ENCODE measurements at places on chromosomes 12 and 14.

GRCh38 chr12:54376596-54376995 lies 7.9 kb downstream of the ZNF385A start:
- no peak for DNase-seq

DNA sequence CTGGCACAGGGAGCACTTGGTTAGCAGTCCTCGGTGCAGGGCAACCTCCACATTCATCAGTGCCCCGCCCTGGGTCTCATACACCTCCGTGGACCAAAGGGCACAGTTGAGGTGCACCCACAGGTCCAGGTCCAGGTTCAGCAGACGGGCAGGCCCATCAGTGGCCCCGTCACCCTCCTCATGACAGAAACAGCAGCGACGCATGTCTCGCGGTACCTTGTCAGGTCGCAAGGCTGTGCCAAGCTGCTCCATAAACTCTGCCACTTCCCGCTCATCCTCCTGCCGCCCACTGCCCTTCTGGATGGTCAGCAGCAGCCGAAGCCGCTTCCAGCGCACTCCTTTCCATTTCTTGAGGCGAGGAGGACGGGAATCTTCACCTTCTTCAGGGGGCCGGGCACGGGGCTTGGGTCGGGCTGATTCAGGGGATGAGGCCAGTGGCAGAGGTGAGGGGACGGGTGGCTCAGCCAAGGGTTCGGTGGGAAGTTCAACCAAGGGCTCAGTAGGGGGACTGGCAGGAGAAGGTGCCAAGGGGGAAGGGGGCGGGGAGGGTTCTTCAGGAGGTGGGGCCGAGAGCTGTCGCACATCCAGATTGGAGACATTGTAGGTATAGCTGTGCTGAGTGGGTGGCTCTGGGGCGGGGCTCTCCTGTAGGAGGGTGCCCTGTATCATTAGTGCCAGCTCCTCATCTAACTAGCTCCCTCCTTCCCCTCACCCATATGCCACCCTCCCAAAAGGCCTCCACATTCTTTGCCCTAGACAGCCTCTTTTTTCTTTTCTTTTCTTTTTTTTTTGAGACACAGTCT lies 8.3 kb upstream of the PRKAG1 start:
- DNase-seq: no peak

GRCh38 chr14:42804141-42804540 lies 1197.5 kb downstream of the LRFN5 start:
- no peak for DNase-seq

- DNase-seq: no peak
Observed at GRCh38 chr12:86349196-86349595, 93.0 kb upstream of the MGAT4C start.

DNA sequence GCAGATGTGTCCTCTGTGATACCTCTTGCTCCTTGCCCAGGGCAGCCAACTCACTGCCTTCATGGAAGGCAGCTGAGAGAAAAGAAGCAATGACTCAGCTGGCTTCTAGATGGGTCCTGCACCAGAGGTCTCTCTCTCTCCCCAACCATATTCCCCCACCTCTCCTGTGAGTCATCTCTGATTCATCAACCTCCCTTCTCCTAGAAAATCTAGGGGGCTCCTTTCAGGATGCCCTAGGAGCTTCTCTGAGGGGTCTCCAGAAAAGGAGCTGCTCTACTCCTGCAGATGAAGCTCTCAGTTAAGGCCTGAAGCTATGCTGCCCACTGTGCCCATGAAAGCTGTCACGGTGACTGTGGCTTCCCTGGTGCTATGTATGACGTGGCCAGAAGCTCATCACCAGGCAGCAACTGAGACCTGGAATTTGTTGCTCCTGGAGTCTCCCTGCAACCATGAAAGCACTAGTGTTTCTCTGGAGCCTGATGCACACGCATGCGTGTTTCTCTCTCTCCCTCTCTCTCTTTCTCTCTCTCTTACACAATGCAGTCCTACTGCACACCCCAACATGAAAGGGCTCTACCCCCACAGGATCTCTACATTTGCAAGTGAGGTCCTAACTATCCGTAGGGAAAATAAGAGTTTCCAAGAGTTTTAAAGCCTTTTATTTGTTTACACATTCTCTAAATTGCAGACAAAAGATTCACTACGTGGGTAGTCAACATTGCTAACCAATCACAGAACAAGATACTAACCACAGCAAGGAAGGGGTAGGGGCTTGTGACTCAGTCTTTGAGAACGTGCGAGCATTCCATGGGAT lies 285.3 kb downstream of the DPF3 start:
- DNase-seq: no peak

- no peak for DNase-seq
Observed at GRCh38 chr12:65152012-65152411, 17.4 kb upstream of the LEMD3 start.

DNA sequence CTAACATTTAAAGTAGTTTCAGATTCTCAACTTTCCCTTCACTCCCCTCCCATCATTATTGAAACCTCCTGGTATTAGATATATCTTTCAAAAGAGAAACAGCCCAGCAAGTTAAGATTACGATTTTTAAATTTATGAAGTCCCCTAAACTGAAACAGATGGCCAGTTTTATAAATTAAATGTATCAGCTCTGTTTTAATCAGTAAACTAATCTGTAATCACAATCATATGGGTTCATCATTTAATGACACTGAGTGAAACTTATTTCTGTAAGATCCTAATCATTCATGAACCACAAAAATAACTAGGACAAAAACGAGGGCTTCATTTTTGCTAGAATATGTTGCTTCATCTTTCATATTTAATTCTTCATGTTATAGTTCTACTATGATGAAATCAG lies 137.8 kb downstream of the EPS8 start:
- DNase-seq: no peak

DNA sequence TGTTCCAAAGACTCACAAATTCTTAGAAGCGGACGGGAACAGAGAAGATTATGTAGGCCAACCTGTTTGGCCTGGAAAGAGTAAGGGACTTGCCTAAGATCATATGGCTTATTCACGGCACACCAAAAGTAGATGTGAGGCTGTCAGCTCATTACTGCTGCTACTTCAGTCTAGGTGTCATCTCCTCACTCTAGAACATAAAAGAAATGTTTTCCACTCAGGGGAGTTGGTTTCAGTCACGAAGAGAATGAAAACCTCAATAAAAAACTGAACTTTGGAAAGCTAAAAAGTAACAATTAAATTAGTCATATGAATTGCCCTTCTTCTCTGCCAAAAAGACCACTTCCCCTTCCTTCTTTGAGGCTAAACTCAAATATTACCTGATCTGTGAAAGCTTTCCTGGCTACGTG lies 658 bp upstream of the CEP128 start:
- no peak for DNase-seq

GRCh38 chr12:1443421-1444141 lies 150.8 kb downstream of the FBXL14 start:
- DNase-seq: no peak

DNA sequence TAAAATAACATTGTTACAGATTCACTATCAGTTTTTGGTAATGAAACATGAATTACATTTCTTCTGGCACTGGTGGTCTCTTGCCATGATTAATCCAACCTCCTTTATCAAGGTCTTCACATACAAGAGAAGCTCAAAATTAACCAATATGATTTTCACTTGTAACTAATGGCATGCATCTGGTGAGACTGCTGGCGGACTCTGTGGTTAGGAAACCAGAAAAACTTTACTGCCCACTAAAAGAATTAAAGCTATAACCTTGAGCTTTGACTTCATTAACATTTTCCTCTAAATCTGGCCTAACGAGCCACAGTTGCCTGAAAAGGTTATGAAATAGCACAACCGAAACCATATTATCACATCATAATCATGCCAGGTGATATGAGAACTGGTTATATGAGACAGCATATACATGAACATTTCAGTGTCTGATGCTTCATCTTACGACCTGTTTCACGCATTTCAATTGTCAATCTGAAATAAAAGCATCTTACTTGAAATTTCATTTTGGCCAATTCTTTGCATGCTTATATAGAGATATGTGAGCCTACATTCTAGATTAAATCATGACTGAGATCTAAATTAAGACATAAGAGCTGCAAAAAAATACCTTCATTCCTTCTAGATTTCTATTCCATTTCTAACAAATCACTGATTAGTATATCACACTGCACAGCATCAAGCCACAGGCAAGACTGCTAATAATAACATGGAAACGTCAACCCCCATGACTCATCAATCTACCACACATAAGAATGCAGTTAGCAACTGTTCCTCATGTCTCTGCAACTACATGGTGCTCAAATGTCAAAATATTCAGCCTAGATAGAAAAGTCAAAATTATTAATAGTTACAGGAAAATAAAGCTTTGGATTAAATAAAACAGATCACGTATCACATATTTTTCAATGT lies 89.3 kb downstream of the OSBPL8 start:
- peak; percentile 82 for DNase-seq

GRCh38 chr12:119676022-119676421 lies 8.1 kb downstream of the PRKAB1 start:
- DNase-seq: no peak

DNA sequence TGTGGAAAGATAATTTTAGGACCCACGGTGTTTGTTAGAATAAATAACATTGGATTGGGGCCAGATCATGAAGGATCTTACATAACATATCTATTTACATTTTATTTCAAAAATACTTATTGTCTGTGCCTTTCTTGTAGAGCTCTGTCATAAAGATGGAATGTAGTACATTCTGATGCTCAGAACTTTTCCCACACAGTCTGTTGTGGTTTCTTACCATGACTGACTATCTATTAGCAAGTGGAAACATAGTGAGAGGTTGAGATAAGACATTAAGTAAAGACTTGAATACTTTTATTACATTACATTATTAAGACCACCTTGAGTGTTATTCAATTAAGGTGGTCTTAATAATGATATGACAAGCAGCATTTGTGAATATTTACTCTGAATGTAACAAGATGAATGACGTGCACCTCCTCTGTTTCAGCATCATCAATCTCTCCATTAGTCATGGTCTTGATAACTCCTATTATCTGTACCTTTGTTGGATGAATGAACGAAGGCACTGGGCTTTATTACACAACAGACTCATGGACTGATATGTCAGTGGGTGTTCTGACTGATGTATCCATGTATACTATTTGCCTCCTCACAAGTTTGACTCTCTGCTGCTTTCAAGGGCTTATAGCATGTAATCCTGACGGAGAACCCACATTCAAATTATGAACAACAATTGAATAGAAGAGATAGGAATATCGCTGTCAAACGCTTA lies 883.0 kb upstream of the FLRT2 start:
- no peak for DNase-seq

GRCh38 chr12:42360747-42361403 lies 34.9 kb downstream of the PPHLN1 start:
- no peak for DNase-seq

GRCh38 chr12:65634061-65634460 lies 190.2 kb upstream of the HMGA2 start:
- no peak for DNase-seq

DNA sequence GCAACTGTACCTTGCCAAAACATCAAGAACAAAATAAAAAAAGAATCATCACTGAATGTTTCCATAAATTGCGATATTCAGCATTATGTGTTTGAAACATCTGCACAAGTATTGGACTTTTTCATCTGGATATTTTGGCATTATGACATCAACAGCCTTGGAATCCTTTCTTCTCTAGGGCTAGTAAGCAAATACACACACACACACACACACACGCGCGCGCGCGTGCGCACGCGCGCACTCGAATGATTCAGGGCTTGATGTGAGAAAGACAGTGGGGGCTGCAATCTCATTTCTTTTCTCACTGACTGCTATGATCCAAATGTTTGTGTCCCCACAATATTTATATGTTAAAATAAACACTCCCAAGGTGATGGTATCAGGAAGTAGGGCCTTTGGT lies 90.0 kb upstream of the SLC38A4 start:
- DNase-seq: no peak

- DNase-seq: no peak
Observed at GRCh38 chr14:100093319-100093718, 28.1 kb downstream of the EVL start.

DNA sequence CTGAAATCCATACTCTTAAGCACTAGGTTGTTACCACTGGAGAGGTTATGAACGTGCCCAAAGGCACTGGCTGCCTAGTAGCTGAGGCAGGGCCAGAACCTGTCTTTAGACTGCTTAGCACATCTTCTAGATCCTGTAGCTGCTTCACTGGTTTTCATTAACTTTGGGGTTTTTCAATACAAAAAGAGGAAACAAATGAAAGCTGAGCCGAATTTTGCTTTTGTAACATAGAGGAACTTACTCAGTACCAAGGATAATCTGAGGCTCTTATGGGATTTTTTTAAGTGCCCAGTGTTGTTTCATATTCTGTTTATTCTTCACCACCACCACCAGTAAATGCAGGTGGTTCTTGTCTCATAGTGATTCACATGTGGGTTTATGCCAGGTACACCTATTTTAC lies 396.1 kb downstream of the RAD51B start:
- DNase-seq: peak; percentile 84

- no peak for DNase-seq
Observed at GRCh38 chr14:74161526-74162158, 76.9 kb downstream of the LIN52 start.

DNA sequence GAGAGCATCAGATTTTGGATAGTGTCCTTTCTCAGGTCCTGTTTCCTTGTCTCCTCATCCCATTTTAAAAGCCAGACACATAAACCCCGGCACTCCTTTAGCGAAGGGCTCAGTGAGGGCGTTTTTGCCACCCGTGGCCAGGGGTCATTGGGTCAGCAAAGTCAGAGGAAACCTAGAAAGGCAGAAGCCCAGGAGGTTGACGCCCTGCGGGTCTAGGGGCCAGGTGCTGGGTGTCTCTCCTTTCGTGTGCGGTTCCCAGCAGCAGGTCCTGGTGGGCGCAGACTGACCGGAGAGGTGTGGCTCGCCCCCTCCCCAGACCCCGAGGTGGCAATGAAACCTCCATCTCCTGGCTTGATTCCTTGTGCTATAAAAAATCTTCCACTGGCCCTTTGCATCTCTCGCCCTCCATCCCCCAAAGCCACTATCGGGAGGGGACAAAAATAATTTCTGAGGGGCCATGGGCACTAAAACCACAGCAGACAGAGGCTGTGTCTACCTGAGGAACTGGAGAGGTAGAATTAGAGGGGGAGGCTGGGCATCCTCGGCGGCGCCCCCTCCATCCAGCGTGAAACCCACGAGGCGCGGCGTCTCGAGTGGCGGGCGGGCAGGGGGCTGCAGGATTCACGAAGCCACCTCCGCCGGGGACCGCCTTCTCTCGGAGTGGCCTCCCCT lies 858 bp upstream of the FRMD6 start:
- DNase-seq: no peak

- DNase-seq: no peak
Observed at GRCh38 chr12:100959481-100959880, 164.9 kb downstream of the ANO4 start.

DNA sequence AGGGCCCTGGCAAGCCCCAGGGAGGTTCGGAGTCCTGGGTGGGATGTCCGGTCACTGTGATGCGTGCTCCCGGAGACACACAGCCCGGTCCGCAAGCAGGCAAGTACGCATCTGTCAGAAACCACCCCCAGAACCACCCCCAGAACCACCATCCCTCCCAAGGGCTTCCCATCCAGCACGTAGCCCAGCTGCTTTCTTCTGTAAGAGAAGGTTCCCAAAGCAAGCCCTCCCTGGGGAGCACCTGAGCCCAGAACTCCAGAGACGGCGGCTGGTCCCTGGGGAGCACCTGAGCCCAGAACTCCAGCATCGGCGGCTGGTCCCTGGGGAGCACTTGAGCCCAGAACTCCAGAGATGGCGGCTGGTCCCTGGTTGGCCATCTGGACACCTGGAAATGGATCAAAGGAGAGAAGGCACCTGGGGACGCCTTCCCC lies 2.6 kb upstream of the FBRSL1 start:
- no peak for DNase-seq

All from inflammatory macrophage treated with lipopolysaccharide for 4 hours (primary cell).